Activated T-helper 17 cell treated with anti-CD3 and anti-CD28 coated beads, Interleukin-2, amount 50 U/mL, for 72 hours (primary cell): ENCODE measurements at places on chromosomes 2 and 18.

DNA sequence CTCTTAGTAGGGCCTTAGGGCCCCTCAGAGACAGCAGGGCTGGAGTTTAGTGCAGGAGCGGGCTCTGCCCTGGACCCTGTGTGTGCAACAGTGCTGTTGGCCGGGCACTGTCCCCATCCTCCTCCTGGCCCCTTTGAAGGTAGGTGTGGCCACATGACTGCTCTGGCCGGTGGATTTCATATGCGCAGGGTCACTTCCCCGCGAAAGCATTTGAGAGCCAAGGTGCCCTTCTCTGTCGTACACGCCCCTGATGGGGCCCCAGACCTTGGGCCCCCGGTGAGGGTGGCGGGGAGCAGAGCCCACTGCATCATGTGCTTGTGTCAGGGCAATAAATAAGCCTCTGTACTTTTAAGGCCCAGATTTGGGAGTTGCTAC, 15.5 kb downstream of the TMEM177 start:
- ATAC-seq = no peak

GRCh38 chr18:10418836-10419235, 35.6 kb upstream of the APCDD1 start:
- ATAC-seq = no peak

DNA sequence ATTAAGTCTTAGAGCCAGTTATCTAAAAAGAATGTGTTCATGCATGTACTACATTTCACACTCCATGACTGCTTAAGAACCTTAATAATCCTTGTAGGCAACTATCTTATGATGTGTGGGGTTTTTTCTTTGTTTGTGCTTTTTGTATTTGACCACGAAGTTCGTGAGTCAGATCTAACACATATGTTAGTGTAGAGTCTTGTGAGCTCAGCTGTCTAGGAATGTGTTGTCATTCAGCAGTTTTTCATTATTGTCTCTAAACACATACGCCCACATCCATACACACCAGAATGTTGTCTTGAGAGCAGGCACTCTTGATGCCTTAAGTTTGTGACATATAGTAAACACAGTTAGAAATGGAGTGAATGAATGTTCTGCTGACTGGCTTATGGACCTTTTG, 38.4 kb downstream of the CAB39 start:
- ATAC-seq = peak; percentile 92

- ATAC-seq = no peak
Observed at GRCh38 chr2:208798698-208799097, 392.1 kb downstream of the PTH2R start.

- ATAC-seq = no peak
Observed at GRCh38 chr2:233202531-233202944, 48.9 kb upstream of the ATG16L1 start.

- ATAC-seq = peak; percentile 90
Observed at GRCh38 chr2:237475704-237476141, 11.3 kb upstream of the MLPH start.

DNA sequence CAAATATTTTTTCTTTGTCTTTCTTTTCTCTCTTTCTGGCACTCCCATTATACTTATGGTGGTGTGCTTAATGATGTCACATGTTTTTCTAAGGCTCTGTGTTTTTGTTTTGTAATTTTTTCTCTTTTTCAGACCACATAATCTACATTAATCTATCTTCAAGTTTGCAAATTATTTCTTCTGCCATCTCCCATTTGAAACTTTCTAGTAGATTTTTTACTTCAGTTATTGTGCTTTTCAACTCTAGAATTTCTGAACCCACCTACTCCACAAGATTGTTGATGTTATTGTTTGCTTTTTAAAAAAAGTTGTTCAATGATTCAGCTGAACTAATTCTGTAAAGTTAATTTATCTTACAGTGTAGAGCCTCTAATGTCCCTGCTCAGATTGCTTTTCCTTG, 121.4 kb downstream of the SCN3A start:
- no peak for ATAC-seq

- ATAC-seq = peak; percentile 18
Observed at GRCh38 chr18:74682141-74682990, 84.7 kb downstream of the ZNF407 start.

- ATAC-seq = no peak
Observed at GRCh38 chr2:4668381-4668780, 965.0 kb downstream of the DCDC2C start.

DNA sequence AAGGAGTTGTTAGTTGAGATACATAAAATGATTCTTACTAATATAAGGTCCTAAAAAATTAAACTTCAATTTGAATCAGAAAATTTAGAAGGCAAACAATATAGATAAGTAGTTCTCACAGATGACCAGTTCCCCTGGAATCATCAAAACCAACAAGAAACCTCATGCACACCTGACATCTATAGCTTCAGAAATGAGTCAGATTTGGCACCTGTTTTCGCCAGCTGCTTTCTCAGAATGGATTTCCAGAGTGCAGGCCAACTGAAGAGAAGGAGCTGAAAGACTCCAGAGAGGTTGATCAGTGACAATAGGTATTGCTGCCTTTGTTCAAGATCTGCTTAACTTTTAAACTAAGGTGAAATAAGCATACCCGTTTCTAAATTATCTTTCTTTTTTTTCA, 192.4 kb downstream of the RDH14 start:
- no peak for ATAC-seq

GRCh38 chr18:76656925-76657827, 162.1 kb upstream of the ZNF516 start:
- ATAC-seq = peak; percentile 10

DNA sequence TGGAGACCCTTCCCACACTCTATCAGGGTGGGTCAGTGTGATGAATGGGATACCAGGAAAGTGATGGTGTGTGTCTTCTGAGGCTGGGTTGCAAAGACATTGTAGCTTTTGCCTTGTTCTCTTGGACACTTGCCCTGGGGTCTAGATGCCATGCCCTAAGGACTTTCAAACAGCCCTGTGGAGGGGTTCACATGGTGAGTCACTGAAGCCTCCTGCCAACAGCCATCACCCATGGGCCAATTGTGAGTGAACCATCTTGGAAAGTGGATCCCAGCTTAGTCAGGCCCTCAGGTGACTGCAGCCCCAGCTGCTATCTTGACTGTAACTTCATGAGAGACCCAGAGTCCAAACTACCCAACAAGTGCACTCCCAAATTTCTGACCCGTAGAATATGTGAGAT, 25.8 kb upstream of the IGFBP5 start:
- ATAC-seq = no peak

- peak; percentile 35 for ATAC-seq
Observed at GRCh38 chr2:430291-431040, 142.6 kb upstream of the ALKAL2 start.

DNA sequence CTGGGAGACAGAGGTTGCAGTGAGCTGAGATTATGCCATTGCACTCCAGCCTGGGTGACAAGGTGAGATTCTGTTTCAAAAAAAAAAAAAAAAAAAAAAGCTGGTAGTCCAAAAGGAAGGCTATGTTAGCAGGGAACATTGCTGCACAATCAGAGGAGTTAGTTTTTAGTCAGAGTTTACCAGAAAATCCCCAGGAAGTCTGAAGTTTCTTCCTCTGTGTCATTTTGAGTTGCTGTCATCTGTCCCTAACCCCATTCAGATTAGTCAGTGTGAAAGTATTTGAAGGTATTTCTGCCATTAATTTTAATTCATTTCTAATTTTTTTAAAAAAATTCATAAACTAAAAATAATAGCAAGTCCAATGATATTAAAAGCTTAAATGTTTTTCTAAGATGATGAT, 33.5 kb upstream of the CERS6 start:
- peak; percentile 59 for ATAC-seq

GRCh38 chr2:110747522-110748488, 15.4 kb downstream of the ACOXL start:
- no peak for ATAC-seq

DNA sequence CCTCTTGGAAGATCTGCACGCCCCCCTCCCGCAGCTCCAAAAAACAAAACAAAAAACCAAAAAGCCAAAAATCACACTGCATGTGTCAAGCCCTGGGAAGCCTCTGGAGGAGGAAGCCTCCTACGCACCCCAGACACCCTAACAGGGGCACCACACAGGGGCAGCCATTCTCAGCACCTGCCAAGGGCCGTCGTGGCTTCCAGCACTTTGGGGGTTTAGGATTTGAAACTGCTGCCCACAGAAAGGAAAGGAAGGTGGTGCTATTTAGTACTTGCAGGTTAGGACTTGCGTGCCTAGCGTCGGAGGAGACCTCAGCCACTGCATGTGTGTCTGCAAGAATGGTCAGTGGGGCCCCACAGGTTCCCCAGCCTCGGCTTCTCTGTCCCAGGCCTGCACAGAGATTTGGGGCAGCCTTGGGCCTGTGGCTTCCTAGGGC, 419 bp upstream of the GPR55 start:
- peak; percentile 11 for ATAC-seq

GRCh38 chr2:170713543-170714380, 1.4 kb upstream of the SP5 start:
- ATAC-seq = no peak

DNA sequence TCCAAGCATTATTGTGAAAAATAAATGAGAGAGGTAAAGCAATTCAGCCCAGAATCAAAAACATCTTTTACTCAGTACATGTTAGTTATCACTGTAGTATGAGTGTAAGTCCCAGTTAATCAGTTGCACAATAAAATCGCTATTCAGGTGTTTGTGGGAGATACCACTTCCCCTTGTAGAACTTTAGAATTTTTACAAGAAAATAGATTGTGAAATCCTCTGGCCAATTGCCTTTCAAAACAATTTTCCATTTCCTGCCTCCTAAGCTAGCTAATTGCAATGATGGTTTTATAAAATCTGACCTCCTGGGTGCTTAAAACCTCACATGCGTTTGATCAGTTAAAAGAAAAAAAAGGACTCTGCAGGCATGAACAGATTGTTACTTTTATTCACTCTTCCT, 332.5 kb downstream of the PID1 start:
- no peak for ATAC-seq

- no peak for ATAC-seq
Observed at GRCh38 chr18:23499291-23499781, 4.0 kb upstream of the RMC1 start.

DNA sequence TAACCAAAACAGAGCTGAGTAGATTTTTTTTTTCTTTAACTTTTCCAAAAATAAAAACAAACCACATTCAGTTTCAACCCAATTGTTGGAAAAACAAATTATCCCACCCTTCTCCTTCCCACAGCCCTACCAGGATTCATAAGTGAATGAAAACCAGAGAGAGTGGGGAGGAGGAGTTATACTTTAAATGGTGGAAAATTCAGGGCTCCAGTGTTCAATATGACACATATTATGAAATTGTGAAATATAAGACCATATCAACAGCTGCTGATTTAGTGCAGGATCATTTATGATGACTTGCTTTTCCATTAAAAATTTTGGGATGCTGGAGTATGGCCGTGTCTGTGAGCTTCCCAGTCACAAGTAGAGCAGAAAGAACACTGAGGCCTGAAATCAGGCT, 26.7 kb downstream of the COLEC12 start:
- ATAC-seq = no peak

DNA sequence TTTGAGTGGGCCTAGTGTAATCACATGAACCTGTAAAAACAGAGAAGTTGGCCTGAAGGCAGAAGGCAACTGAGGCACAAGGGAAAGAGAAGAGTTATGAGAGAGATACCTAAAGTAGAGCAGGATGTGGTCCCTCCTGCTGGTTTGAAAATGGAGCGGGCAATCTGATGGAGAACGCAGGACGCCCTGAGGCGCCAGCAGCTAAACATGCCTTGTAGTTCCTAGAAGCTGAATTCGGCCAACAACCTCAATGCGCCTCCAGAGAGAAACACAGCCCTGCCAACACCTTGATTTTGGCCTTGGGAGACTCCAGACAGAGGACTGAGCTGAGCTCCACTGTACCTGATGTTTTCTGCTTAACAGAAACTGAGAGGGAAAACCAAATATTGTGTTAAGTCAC, 469.9 kb downstream of the SOCS6 start:
- no peak for ATAC-seq

DNA sequence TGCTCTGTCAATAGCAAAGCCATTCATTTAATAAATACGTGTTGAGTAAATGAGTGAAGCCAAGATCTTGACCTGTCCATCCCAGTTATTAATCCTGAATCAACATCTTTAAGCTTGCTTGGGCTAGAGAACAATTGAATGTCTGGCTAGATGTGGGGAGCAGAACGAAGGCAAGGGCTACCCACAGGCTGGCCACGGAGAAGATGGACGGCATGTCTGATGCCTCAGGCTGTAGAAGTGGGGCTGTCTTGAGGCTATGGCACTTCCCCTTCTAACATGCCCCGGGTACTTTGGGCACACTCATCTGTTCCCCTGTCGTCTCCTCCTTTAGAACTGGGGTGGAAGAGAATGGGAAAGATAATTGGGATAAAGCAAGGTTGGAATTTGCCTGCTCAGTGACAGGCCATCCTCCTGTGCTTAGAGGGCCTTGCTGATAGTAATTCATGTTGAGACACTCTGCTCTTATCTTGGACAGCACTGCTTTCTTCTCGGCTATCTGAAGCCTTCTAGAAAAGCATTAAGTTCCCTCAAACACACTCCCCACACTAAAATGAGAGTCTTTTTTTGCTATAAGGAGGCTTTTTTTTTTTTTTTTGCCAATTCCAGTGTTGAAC, 225.7 kb downstream of the MREG start:
- no peak for ATAC-seq

DNA sequence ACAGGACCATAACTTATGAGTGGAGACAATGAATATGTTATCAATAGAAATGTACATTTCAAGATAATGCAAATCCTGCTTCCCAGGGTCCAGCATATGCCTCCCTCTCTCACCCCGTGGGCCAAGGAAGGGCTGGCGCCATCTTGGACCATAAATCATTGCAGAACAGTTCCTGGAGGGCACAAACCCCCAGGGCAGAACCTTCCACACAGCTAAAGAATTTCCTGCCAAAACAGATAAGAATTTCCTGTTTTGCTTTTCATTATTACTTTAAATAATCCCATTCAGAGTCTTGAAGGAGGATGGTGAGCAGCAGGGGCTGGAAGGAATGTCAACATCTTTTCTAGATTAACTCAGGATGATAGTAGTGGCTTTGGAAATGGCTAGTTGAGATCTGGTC, 53.7 kb downstream of the EHD3 start:
- no peak for ATAC-seq

- ATAC-seq = no peak
Observed at GRCh38 chr2:157662401-157662800, 33.7 kb upstream of the ACVR1C start.

GRCh38 chr2:15617778-15618448, 26.2 kb downstream of the DDX1 start:
- ATAC-seq = no peak

DNA sequence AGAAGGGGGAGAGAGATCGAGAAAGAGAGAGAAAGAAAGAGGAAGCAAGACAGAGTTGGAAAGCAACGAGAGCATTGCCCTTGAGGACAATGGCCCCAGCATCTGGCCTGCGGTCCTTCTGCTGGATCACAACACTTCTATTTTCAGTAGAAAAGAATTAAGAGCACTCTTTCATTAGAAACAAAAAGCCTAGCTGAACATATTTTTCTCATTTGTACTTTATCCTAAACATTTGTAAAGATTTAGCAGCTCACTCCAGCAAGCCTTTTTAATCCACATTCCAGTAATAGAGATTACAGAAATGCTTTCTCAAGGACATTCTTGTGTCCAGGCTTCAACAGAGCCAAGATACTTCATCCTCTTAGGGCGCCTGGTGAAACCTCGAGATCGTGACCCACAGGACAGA, 31.6 kb upstream of the AFF3 start:
- ATAC-seq = no peak
